ENCODE measurements at places on chromosomes 16 and 17.

- DNase-seq = no peak
Observed at GRCh38 chr17:28959471-28959871, 8.2 kb upstream of the PHF12 start.

DNA sequence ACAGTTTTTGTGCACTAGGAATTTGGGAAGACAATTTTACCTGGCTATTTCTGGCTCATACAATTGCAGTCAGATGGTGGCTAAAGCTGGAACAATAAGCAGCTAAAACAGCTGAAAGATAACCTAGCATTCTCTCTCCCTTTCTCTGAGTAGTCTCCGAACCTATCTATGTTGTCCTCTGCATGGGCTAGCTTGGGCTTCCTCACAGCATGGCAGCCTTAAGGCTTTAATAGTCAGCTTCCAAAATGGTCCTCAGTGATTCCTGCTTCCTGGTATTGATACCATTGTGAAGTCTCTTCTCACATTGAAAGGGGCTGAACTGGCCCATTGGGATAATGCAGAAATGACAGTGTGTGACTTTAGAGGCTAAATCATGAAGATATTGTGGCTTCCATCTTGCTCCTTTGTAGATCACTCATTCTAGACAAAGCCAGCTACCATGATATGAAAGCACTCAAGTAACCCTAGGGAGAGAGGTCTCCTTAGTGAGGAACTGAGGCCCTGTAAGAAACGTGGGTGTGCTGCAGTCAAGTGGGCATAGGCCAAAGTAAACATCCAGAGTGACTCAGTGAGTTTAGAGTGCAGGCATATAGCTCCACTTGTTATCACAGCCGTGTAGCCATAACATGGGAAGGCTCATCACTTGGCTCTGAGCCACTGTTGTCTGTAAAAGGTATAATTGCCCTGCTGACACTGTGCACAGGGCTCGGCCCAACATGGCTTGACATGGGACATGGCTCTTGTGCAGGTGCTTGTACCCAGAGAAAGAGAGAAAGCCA, 5.5 kb upstream of the VKORC1 start:
- DNase-seq = no peak

- DNase-seq = no peak
Observed at GRCh38 chr16:88383401-88384221, 852 bp downstream of the ZNF469 start.

DNA sequence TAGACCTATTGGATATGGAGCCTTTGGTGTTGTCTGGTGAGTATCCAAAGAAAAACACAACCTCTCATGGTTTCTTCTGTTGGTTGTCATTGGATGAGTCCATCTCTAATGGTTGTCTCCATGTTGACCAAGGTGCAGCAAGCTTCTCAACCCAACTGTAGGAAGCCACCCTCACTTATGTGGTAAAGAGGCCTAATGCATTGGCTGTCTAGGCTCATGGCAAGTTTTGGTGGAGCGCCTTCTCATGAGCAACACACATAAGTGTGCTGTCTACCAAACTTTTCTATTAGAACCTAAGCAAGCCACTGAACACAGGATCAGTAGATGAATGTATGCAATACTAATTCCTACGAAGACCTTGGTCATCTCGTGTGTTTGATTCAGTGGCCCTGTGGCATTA, 819 bp downstream of the NLK start:
- DNase-seq = no peak

- no peak for DNase-seq
Observed at GRCh38 chr17:76994237-76994637, 126.0 kb downstream of the MGAT5B start.
